ENCODE measurements at places on chromosomes 12 and 14.

GRCh38 chr14:23632461-23633159, 3.6 kb upstream of the DHRS2 start:
- DNase-seq = no peak

- DNase-seq = no peak
These were observed 44.1 kb upstream of the CISTR start for GRCh38 chr12:53795927-53796326.

- DNase-seq = peak; percentile 77
These were observed 3.7 kb downstream of the REM2 start for GRCh38 chr14:22886500-22887259.

- DNase-seq = peak; percentile 0
These were observed 29.2 kb downstream of the ZCCHC8 start for GRCh38 chr12:122471324-122472226.

- DNase-seq = no peak
These were observed 8.0 kb downstream of the AQP6 start for GRCh38 chr12:49980501-49981349.

GRCh38 chr12:79298506-79298905, 392.3 kb downstream of the PAWR start:
- no peak for DNase-seq

- DNase-seq = no peak
These were observed 100.4 kb upstream of the PMCH start for GRCh38 chr12:102298022-102298421.

DNA sequence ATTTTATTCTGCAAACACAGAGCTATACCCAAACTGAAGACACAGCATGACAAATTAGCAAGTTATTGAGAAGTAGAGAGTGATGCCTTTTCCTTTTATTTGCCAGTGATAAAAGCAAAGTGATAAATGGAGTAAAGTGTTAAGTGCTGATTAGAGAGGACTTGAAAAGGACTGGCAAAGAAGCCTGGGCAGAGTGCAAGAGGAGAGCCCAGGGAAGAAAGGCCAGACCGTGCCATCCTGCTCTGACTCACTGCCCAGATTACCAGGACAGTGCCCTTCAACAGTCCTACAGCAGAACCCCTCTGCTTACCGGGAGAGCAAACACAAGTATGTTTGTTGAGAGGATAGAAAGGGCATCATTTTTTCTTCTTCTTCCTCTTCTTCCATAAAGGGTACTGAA, 106.5 kb downstream of the ETV6 start:
- DNase-seq = no peak

DNA sequence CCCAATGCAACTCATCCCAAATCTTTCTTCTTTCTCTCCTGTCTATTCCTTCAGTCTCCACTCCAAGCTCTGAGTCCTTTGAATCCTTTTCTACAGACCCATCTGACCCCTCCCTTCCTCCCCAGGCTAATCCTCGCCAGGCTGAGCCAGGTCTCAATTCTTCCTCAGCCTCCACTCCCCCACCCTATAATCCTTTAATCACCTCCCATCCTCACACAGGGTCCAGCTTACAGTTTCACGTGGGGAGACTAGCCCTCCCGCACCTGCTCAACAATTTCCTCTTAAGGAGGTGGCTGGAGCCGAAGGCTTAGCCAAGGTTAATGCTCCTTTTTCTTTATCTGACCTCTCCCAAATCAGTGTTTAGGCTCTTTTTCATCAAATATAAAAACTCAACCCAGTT, 63.8 kb downstream of the MOK start:
- DNase-seq = no peak

DNA sequence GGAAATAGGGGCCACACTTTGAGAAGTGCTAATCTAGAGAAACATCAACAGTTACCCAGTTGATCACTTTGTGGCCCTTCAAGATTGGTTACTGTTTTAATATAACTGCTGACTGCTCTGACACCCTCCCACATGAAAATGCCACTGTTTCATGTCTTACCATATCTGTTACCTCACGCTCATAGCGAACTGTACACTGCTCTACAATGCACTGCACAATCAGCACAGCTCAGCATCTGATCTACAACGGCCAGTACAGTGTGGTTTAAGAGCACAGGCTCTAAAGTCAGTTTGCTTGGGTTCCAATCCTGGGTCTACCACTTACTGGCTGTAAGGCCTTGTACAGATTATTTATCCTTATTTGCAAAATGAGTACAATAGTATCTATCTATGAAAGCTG, 39.1 kb downstream of the SPPL3 start:
- DNase-seq = no peak

DNA sequence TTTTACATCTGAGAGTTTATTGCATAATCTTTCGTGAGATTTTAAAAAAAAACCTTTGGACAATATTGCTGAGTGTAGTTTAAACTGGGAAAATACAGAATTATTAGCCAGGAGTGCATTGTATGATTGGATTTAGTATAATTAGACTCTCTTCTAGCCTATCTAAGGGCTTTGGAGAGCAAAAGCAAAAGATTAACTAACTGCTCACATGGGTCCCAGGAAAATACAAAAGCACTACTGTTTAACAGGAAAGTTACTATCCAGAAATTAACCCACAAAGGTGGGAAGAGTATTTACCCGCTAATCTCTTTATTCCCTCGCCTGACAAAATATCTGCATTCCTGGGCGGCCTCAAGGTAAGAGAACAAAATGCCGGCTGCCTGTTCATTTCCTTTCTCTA, 309.5 kb downstream of the ATXN7L3B start:
- no peak for DNase-seq

DNA sequence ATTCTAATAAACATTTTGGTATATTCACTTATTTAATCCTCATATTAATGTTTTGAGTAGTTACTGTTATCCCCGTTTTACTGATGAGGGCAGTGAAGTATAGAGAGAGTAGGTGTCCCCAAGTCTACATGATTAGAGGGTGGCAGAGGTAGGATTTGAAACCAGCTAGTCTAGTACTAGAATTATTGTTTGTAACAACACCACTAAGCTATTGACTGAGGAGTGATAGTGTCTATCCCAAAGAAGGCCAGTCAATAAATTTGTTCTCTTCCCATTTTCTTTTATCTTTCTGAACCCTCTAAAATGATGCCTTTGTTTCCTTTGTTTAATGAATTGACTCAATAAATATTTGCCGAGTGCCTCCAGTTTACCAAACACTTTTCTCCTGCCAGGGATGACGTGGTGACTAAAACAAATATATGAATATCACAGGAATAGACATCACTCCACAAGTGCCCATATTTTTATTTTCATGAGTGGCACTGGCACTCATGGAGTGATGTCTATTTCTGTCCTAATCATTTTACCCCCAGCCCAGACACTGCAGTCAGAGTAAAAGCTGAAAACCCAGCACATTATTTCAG, 247.5 kb downstream of the SLC16A7 start:
- DNase-seq = no peak

Measured in NCI-H1092 (cell line).